ENCODE measurements at places on chromosomes 11 and 22.
A peak's percentile ranks its signal among the peaks of the same experiment; 100 is the strongest.

DNA sequence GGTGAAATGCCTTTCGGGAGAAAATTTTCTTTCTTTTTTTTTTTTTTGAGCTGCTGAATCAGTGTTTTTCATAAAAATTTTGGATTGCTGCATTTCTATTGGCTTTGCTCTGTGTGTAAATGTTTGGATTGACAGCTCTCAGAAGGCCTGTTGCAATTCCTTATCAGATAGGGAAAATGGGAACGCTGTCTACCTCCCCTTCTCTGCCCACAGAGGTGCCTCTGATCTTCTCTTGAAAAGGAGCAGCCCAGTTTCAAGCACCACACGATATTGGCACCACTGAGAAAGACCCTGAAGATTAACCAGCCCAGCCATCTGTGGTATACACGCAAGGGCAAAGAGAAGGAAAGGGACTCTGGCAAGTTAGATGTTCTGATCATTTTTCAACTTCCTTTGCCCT, 1272.2 kb downstream of the LRRC4C start:
- peaks cover 28% of the 10 kb centered on the region for H3K4me1 ChIP-seq
- H3K36me3 ChIP-seq, result no peaks in the 10 kb centered on the region
- no peak for DNase-seq
- H3K4me3 ChIP-seq, result no peak overlapping the region

- peaks cover 57% of the 10 kb centered on the region for H3K4me1 ChIP-seq
- H3K27ac ChIP-seq, result peak overlapping the region; percentile 98
- H3K27me3 ChIP-seq, result no peaks in the 10 kb centered on the region
- peak overlapping the region; percentile 89 for H3K4me3 ChIP-seq
- peaks cover 63% of the 10 kb centered on the region for H3K36me3 ChIP-seq
Observed at GRCh38 chr11:65430406-65431217, 8.0 kb downstream of the NEAT1 start.

DNA sequence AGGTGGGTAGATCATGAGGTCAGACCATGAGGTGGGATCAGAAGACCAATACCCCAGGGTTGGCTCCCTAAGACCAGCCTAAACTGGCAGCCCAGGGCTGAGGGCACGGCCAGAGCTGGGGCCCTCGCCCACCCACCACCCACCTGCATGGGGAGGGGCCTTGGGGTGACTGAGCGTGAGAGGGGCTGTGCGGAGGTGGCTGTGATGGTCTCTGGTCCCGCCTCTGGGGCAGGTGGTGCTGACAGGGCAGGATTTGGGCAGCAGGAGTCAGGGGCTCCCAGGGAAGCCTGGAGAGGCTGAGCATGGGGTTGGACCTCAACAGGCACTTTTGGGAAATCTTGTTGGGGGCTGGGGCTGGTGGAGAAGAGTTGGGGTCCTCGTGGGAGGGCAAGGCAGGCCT, 39.8 kb upstream of the MUC5AC start:
- H3K27me3 ChIP-seq, result no peaks in the 10 kb centered on the region
- H3K36me3 ChIP-seq, result no peaks in the 10 kb centered on the region
- no peak overlapping the region for H3K27ac ChIP-seq

GRCh38 chr11:84655712-84656111, 971.4 kb downstream of the DLG2 start:
- no peak overlapping the region for H3K4me3 ChIP-seq
- no peaks in the 10 kb centered on the region for H3K36me3 ChIP-seq
- no peak for DNase-seq
- no peaks in the 10 kb centered on the region for H3K4me1 ChIP-seq
- no peak overlapping the region for H3K27ac ChIP-seq

DNA sequence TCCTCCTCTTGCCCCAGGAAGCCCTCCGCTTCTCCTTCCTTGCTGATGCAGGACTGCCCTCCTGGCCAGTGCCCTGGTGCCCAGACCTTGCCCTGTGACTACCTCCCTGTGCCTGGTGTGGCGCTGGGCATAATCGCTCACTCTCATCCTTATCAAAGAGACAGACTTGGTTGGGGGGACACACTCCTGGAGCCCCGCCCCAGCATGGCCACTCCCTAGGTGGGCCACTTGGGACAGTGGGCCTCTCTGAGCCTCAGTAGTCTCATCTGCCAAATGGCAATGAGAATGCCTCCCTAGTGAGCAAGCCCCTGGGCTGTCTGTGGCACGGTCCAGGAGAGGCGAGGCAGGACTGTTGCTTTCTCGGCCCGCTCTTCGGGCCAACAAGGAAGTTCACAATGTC, 72.7 kb upstream of the TSPAN18 start:
- H3K36me3 ChIP-seq, result no peaks in the 10 kb centered on the region
- no peaks in the 10 kb centered on the region for H3K27me3 ChIP-seq
- H3K4me1 ChIP-seq, result no peaks in the 10 kb centered on the region

DNA sequence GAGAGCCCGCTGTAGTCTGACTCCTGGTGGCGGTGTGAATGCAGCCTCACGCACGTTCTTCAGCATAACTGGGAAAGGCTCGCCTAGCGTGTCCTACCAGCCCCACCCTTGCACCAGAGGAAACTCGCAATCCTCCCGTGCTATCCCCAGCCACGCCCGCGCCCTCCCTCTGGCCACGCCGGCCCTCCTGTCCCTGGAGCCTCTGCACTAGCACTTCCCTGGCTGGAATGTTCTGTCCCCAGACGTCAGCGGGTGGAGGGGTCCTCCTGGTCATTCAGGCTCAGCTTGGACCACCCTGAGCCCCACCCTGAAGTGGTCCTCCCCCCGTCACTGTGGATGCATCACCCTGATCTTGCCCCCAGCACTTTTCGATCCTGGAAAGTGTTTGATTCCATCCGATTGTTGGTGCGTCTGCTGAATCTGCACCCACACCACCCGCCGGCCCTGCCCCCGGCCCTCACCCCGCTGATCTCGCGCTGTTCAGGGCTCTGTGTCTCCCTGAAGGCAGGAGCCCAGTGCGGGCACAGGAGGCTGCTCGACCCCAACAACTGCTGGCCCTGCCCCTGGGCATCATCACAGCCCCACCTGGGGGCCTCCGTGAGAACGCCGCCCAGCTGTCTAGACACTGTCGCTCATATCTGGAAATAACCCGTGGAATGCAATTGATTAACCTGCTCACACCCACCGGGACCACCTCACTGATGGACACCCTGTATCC, 437.0 kb downstream of the TBC1D22A start:
- peaks cover 7% of the 10 kb centered on the region for H3K4me1 ChIP-seq
- no peak overlapping the region for H3K4me3 ChIP-seq
- no peak for DNase-seq
- no peak overlapping the region for H3K27ac ChIP-seq
- H3K27me3 ChIP-seq, result no peaks in the 10 kb centered on the region

- no peaks in the 10 kb centered on the region for H3K4me1 ChIP-seq
- no peaks in the 10 kb centered on the region for H3K36me3 ChIP-seq
- DNase-seq, result no peak
- no peak overlapping the region for H3K4me3 ChIP-seq
Observed at GRCh38 chr11:46247090-46247489, 30.4 kb upstream of the CREB3L1 start.

DNA sequence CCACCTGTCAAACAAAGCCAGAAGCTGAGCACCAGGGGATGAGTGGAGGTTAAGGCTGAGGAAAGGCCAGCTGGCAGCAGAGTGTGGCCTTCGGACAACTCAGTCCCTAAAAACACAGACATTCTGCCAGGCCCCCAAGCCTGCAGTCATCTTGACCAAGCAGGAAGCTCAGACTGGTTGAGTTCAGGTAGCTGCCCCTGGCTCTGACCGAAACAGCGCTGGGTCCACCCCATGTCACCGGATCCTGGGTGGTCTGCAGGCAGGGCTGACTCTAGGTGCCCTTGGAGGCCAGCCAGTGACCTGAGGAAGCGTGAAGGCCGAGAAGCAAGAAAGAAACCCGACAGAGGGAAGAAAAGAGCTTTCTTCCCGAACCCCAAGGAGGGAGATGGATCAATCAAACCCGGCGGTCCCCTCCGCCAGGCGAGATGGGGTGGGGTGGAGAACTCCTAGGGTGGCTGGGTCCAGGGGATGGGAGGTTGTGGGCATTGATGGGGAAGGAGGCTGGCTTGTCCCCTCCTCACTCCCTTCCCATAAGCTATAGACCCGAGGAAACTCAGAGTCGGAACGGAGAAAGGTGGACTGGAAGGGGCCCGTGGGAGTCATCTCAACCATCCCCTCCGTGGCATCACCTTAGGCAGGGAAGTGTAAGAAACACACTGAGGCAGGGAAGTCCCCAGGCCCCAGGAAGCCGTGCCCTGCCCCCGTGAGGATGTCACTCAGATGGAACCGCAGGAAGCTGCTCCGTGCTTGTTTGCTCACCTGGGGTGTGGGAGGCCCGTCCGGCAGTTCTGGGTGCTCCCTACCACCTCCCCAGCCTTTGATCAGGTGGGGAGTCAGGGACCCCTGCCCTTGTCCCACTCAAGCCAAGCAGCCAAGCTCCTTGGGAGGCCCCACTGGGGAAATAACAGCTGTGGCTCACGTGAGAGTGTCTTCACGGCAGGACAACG, 11.7 kb downstream of the CXCR5 start:
- no peak overlapping the region for H3K4me3 ChIP-seq
- DNase-seq, result no peak
- H3K27ac ChIP-seq, result no peak overlapping the region
- no peaks in the 10 kb centered on the region for H3K4me1 ChIP-seq

DNA sequence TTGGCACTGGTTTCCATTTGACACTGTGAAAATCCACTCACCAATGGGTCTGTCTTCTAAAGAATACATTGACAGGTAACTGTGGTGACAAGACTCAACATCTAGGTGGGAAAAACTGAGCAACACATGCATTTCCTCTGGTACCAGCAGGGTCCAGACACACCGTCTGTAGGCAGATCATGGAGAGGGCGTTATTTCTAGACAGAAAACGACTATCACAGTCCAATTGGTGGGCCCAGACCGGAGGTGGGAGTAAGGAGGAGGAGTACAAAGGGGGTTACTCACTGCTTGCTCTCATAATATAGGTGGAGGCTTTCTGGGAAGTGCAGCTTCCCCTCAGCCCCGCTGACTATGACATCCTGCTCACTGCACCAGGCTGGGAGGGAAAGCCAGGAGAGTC, 9.9 kb downstream of the OVCH2 start:
- peaks cover 8% of the 10 kb centered on the region for H3K4me1 ChIP-seq
- no peaks in the 10 kb centered on the region for H3K36me3 ChIP-seq
- H3K27me3 ChIP-seq, result no peaks in the 10 kb centered on the region
- no peak overlapping the region for H3K4me3 ChIP-seq
- H3K27ac ChIP-seq, result peak overlapping the region; percentile 40
- no peak for DNase-seq

- no peak overlapping the region for H3K4me3 ChIP-seq
- no peak overlapping the region for H3K27ac ChIP-seq
- no peaks in the 10 kb centered on the region for H3K27me3 ChIP-seq
Observed at GRCh38 chr11:91731051-91731450, 493.6 kb upstream of the FAT3 start.

DNA sequence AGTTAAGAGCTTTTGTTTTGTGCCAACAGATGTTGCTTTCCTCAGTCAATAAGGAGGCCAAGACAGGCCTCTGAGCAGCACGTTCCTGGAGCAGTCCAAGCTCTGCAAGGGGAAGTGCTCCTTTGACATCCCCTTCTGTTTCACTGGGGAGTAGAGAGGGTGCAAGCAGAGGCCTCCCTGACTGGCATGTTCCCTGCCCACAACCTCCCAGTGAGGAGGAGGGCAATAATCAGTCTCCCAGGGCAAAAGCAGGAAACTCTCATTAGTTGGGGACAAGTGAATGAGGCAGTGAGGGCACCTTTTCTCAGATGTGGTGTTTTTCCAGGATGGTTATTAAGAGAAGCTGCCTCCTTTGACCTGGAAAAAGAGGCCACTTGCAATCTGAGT, 79.5 kb upstream of the ZBED5 start:
- H3K4me3 ChIP-seq, result no peak overlapping the region
- H3K4me1 ChIP-seq, result peaks cover 16% of the 10 kb centered on the region
- H3K27ac ChIP-seq, result no peak overlapping the region
- H3K36me3 ChIP-seq, result no peaks in the 10 kb centered on the region

DNA sequence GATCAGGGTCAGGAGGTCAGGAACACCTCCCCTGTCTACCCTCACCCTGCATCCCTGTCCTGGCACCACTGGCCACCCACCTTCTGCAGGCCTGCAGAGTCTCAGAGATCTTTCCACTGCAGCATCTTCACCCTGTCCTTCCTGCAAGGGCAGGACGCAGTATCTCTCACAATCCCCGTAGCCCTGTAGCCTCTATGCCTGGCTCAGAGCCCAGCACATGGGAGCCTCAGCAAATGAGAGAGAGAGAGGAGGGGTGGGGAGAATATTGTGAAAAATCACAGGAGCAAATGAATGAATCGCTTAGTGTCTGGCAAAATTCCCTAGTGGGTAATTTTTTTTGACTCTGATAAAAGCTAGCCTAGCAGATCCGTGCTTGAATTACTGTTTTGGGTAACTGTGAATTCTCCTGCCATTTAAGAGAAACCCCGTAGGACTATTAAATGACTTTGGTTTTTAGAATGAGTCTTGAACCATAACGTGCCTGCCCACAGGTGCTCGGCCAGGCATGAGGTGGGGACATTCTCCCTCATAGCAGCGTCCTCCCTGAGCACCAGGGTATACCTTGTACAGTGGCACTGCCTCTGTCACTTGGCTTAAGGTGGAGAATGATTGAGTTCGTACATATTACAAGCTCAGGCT, 91.5 kb downstream of the MORC2 start:
- H3K4me3 ChIP-seq, result no peak overlapping the region
- no peak overlapping the region for H3K27ac ChIP-seq
- no peaks in the 10 kb centered on the region for H3K4me1 ChIP-seq
- DNase-seq, result peak; percentile 33
- no peaks in the 10 kb centered on the region for H3K27me3 ChIP-seq
- H3K36me3 ChIP-seq, result peaks cover 4% of the 10 kb centered on the region

- H3K27me3 ChIP-seq, result no peaks in the 10 kb centered on the region
- H3K4me3 ChIP-seq, result no peak overlapping the region
- H3K4me1 ChIP-seq, result no peaks in the 10 kb centered on the region
- no peak overlapping the region for H3K27ac ChIP-seq
- no peak for DNase-seq
- no peaks in the 10 kb centered on the region for H3K36me3 ChIP-seq
Observed at GRCh38 chr22:22687638-22688500, 43.5 kb downstream of the GGTLC2 start.

GRCh38 chr11:44564670-44565210, 723 bp upstream of the CD82 start:
- no peaks in the 10 kb centered on the region for H3K36me3 ChIP-seq
- peak overlapping the region; percentile 96 for H3K27ac ChIP-seq
- H3K27me3 ChIP-seq, result no peaks in the 10 kb centered on the region
- no peaks in the 10 kb centered on the region for H3K4me1 ChIP-seq
- DNase-seq, result peak; percentile 70

GRCh38 chr11:2774173-2775082, 74.6 kb upstream of the KCNQ1OT1 start:
- H3K4me3 ChIP-seq, result no peak overlapping the region
- H3K27ac ChIP-seq, result no peak overlapping the region
- peaks cover 16% of the 10 kb centered on the region for H3K4me1 ChIP-seq
- H3K27me3 ChIP-seq, result no peaks in the 10 kb centered on the region

DNA sequence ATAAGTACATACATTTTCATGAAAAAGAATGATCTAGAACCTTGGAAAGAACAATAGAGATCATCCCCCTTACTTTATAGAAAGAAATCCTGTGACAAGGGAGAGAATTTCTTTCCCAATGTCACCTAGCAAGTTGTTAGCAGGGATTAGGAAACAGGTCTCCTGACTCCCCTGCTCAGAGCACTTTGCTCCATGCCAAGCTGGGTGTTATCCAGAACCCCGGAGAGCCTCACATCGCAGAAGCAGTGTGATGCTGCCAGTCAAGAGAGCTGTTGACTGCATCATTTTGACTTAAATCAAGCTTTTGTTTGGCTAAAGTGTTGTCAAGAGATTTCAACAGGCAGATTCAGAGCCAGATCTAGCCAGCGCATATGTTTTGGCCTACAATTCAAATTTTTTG, 3.6 kb upstream of the RRAS2 start:
- H3K4me3 ChIP-seq, result no peak overlapping the region
- no peaks in the 10 kb centered on the region for H3K27me3 ChIP-seq

Data from tibial nerve (tissue), 4 donors.